ENCODE measurements at places on chromosomes 4 and X.

DNA sequence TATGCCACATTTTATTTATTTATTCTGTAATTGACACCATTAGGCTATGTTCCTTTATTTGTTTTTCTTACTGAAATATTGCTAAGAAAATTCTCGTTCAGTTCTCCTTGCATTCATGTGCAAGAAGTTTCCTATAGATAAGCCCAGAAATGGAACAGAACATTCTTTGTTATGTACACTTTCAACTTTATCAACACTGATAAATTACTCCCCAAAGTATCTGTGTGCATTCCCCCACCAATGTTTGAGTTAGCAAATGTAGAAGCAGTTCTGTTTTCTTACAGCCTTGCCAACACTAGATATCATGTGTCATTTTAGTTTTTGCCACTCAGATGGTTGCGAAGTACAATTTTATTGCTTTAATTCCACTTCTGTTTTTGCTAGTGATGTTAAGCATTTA lies 166.4 kb upstream of the NPY2R start:
- DNase-seq = no peak

- no peak for DNase-seq
Measured at GRCh38 chr4:56142088-56142487, 193.3 kb downstream of the CEP135 start.

- no peak for DNase-seq
Measured at GRCh38 chrX:16589211-16589610, 60.7 kb upstream of the S100G start.

DNA sequence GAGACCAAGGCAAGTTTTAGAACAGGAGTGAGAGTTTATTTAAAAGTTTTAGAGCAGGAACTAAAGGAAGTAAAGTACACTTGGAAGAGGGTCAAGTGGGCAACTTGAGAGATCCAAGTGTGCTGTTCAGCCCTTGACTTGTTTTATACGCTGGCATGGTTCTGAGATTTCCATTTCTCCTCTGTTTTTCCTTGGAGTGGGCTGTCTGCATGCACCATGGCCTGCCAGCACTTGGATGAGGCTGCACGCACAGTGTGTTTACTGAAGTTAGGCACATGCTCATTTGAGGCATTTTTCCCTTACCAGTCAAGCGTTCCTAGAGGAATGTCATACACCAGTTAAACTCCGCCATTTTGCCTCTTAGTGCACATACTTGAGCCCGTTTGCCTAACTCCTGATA lies 8.7 kb upstream of the ZNF674 start:
- no peak for DNase-seq

DNA sequence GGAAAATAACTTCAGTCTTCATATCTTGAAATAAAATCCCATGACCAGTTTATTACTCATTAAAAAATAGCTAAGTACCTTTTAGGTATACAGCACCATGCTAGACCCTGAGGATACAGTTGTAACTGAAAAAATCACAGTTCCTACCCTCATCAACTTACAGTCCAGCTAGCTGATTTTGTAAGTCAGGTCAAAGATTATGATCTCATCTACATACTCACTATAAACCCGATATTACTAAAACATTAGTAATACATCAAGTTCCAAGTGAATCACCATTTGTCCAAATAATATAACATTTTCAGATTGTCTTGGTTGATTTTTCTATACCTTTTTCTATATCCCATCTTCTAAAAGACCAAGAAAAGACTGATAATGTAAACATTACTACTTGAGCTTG lies 333.9 kb downstream of the INPP4B start:
- no peak for DNase-seq

- peak; percentile 26 for DNase-seq
Measured at GRCh38 chrX:53321230-53321942, 40.0 kb upstream of the IQSEC2 start.

DNA sequence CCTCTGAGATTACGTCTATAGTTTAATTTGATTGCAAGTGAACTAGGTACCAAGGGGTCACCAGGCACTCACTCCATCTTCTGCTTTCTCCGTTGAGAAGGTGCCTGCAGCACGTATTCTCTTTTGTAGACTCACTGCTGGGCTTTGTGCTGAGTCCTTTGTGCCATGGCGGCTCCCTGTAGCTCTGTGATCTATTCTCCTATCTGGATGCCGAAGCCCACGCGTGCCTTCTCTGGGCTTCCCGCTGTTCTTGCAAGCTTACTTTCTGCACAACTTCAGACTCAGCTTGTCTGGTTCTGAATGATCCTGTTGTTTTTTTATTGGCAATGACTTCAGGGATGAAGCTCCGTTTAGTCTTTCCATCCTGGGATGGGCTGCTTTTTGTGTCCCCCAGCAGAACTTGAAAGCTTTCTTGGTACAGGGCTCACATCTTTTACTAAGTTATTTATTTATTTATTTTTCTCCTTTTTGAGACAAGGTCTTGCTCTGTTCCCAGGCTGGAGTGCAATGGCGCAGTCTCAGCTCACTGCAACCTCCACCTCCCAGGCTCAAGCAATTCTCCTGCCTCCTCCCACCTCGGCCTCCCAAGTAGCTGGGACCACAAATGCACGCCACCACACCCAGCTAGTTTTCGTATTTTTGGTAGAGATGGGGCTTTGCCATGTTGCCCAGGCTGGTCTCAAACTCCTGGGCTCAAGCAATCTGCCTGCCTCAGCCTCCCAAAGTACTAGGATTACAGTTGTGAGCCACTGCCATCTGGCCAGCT lies 100.9 kb upstream of the NKX1-1 start:
- peak; percentile 5 for DNase-seq

DNA sequence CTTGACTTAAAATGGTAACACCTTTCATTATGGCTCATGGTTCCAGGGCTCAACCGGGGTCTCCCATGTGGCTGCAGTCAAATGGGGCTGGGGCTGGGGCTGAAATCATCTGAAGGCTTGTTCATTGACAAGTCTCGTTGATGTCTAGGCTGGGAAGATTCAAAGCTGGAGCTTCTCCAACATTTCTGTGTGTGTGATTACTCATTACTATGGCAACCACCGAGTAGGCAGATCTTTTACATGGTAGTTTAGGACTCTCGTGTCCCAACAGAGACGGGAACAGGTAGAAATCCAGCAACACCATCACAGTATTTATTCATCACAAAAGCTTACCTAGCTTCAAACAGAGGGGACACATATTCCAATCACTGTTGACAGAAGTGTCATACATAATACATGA lies 7.8 kb downstream of the YTHDC1 start:
- DNase-seq = no peak

DNA sequence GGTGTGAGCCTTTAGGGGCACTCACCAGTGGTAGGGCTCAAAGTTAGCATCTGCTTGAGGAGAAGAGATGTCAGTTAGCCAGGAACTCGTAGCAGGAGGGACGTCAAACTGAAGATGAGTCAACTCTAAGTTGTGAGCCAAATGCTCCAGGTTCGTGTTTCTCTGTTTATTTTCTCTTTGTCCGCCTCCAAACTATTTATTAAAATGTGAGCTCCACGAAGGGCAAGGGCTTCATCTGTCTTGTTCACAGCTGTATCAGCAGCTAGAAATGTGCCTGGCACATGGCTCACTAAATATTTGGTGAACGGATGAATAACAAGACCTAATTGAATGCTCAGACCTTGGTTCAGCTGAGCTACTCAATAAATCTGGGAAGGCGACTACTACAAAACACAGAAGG lies 248.9 kb downstream of the BCOR start:
- DNase-seq = no peak

- no peak for DNase-seq
Measured at GRCh38 chr4:102411408-102411807, 66.1 kb upstream of the SLC39A8 start.

- no peak for DNase-seq
Measured at GRCh38 chrX:46918434-46918833, 6.2 kb downstream of the JADE3 start.

DNA sequence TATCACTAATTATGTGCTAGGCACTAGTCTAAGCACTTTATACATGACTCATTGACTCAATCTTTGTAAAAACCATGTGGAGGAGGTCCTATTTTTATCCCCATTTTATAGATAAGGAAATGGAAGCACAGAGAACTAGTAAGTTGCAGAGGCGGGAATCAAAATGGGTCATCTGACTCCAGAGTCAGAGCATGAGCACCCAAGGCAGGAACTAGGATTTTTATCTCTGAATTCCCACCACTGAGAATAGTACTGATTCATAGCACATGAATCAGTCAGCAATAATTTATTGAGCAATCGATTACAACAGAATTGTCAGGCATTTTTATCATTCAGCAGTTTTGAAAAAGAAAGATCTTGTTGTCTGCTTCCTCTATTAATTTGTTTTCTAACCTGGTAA lies 19.3 kb downstream of the SCARB2 start:
- no peak for DNase-seq

DNA sequence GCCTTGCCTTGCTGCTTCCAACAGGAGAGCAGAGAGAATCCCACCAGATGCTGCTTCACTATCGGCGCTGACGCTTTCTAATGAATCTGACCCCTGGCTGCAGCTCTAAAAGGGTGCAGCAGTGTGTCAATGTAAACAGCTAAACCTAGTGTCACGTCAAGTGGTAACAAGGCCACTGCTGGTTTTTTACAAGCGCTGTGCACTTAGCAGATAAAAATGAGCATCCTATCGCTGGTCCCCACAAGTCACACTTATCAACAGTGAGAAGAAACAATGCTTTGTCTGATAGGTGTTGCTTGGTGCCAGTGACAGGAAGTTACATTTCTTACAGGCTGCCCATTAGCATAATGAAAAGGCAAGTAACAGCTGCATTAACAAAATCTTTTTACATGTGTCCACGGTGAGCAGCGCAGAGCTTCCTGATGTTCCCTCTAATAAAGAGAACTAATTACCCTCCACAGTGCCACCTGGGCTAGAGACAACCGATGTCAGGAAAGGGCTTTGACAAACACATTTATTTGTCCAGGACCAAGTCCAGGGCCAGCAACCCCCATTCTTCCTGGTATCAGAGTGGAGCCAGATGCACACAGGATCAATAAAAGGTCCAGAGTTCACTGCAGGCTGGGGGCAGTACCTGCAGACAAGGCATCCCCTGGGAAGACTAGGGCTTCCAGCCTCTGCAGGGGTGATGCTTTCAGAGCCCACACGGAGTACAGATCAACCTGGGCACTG lies 176.0 kb downstream of the MGST2 start:
- no peak for DNase-seq

DNA sequence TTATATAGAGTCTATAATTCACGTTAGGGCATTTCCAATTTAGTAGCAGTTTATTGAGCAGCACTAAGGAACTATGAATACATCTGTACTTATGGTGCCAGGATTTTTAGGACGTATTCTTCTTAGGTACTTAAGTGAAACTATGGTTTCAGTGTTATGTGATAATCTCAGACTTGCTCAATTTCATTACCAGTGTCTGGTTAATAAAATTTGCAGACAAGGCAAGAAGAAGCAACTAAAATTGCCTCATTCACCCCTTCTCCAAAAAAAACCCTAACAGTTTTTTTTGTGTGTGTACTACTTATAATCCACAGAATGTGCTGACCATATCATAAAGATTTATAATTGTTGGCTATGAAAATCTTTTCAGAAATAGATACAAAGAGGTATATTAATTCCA lies 6.0 kb upstream of the CXCL10 start:
- no peak for DNase-seq

DNA sequence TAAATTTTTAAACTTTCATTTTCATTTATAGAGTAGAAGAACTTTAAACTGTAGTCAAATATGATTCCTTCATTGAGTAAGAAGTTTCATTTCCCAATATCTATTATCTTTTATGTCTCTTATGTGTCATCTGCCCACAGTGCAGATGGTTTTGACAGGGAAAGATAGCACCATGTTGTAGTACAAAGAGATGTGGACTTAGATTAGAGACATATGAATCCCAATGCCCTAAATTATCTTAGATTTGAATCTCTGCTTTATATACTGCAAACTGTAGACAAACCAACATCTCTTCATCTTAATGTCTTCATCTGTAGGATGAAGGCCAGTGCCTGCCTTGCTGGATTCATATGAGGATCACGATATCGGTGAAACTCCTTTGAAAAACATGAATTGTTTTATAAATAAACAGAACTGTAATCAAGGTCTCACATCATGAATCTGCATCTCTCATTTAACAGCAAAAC lies 217.5 kb downstream of the BANK1 start:
- DNase-seq = no peak

GRCh38 chr4:177947607-177948006 lies 505.4 kb upstream of the AGA start:
- DNase-seq = no peak

DNA sequence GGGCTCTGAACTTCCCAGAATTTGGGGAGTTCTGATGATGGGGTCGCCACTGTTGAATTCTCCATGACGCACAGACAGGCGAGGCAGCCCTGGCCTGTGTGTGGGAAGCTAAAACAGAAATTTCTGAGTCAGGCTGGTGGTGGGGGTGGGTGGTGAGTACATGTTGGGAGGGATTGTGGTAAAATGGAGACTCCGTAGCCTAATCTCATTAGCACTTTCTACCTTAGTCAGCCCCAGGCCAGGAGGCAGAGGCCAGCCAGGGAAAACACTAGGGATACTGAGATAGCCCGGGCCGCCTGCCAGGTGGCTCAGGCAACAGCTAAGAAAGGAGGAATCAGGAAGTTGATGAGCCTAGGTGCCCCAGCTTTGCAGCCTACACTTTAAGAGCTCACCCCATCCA lies 39.3 kb upstream of the NHSL2 start:
- DNase-seq = no peak

GRCh38 chrX:22800360-22800759 lies 199.4 kb upstream of the DDX53 start:
- no peak for DNase-seq

DNA sequence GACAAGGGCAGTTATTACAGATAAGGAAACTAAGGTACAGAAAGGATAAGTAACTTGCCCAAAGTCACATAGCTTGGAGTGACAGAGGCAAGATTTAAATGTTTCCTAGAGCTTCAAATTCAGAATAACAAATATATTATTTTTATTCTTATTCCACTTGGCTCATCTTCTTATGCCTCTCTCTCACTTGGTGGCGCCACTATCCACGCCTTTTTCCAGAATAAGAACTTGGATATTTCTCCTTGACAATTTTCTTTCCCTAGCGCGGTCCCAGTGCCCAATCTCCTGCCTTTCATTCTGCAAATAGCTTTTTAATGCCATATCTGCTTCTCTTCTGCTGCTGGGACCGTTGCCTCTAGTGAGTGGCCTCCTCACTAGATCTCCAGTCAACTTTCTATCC lies 78.5 kb downstream of the MSN start:
- DNase-seq = no peak

GRCh38 chr4:157607996-157608395 lies 387.5 kb downstream of the GRIA2 start:
- DNase-seq = no peak

- DNase-seq = no peak
Measured at GRCh38 chrX:110341189-110342035, 17.2 kb upstream of the RTL9 start.

GRCh38 chr4:54683616-54684346 lies 26.0 kb downstream of the KIT start:
- peak; percentile 53 for DNase-seq

Data from activated T-cell treated with anti-CD3 and anti-CD28 coated beads, Interleukin-2, amount 50 U/mL, for 1 hour (primary cell).